ENCODE measurements at places on chromosomes 4 and X.

DNA sequence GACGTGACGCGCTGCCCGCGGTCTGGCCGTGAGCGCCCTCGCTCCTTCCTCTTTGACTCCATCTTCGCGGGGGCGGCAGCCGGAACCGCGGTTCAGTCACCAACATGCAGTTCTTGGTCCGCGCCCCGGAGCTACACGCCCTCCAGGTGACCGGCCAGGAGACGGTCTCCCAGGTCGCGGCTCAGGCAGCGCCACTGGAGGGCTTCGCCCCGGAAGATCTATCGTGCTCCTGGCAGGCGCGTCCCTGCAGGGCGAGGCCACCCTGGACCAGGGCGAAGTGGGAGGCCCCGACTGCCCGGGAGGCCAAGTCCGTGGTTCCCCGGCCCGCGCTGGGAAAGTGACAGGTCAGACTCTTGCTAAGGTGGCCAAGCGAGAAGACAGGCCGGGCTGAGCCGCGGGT lies 2.9 kb downstream of the TRIML2 start:
- no peak for DNase-seq

DNA sequence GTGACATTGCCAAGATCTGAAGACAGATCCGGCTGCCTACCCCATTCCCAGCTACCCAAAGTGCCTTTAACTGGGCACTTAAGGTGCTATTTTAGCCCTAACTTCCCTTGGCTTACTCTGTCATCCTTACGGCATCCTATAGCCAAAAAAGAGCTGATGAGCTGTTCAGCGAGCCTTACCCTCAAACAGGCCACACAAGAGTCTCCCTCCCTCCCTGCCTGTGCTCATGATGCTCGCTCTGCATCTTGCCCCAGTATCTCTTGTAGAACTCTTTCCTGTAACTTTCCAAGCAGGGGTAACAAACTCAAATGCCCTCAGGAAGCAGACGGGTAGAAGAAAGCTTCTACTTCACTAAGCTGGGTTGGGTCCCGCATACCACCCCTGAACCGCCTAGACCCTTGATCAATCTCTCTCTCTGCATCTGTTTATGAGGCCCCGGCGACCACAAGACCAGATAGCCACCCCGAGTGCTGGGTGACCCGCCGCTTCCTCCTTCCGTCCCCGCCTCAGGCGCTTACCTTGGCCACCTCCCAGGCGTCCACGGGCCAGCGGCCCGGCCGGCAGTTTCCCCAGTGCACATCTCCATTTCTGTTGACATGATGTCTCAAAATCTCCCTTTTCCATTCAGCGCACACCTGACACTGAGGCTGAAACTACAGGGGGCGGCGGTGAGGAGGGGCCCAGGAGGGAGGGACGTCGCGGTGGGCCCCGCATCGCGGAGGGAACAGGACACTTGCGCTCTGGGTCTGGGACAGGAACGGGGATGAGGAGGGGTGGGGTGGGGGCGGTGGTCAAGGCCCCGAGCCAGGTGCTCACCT lies 663 bp downstream of the CXorf38 start:
- DNase-seq, result peak; percentile 33

- no peak for DNase-seq
Measured at GRCh38 chrX:51024106-51024696, 113.7 kb downstream of the BMP15 start.

GRCh38 chr4:143296397-143297067 lies 40.1 kb upstream of the GAB1 start:
- no peak for DNase-seq

DNA sequence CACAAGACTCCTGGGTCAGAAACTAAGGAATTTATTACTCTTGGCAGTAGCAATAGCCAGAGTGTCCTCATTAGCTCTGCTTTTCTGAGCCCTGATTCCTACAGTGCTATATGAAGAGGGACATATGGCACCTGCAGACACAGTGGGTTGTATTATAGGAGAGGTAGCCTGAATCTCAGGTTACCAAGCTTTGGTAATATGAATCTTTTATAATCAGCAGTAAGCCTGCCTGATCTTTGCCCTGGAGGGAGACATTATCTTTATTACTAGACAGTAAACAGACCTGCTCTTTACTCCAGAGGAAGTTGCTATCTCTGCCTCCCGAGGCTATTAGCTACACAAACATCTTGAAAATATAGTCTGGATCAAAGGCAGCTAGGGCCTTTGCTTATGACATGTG lies 62.5 kb upstream of the HOPX start:
- DNase-seq, result no peak

DNA sequence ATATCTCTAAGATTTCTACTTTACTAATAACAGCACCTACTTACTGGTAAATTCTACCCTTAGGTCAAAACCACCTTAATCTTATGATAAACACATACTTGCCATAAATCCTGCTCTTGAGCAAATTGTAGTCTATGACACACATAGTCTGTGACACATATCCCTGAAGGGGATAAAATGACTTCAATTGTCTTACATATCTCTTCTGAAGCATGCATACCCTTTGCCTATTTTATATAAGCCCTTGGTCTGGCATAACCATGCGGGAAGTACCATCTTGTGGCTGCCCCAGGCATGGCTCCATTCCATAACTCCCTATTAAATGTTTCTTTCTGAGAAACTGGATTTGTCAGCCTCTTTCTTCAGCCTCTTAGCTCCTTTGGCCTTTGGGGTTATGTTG lies 248.9 kb downstream of the SLC7A11 start:
- no peak for DNase-seq

DNA sequence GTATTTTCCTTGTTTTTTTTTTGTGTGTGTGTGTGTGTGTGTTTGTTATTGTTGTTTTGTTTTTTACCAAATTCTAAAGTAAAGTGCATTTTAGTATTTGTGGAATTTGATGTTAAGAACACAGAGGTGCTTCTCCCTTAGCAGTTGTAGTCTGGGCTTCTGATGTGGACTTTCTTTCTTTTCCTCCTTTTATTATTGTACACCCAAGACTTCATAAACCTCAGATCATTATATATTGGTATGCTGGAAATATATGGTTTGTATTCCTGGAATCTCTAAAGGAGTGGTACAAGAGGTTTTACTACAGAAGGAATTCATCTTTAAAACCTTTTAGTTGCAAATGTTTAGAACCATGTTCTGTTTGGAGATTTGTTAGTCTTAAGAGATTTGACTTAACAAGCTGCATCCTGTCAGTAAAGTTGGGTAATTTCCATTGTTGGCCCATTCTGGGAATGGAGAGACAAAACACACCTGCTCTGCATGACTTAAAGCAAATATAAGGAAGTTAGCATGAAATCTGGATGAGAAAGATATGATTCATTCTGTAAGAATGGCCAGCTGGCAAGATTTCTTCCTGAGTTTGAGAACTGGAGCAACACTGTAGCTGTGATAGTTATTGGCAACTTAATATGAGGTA lies 64.0 kb downstream of the SMAD1 start:
- DNase-seq, result no peak

DNA sequence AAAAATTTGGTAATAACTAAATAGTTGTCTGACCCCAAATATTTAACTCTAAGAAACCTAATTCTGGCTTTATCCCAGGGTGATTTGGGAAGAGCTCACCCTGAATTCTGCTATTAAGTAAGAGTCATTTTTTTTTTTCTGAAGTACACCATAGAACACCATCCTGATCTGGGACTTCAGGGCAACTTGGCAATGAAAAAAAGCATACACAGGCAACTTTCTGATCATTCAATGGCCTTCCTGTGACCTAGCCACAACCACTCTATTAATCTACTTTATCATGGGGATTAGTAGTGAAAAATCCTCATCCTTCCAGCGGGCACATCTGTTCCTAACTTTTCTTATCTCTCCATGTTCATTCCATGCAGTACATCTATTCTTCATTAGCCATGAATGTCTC lies 333.2 kb upstream of the MAD2L1 start:
- DNase-seq, result no peak

GRCh38 chrX:15073313-15073712 lies 196.6 kb downstream of the ASB9 start:
- DNase-seq, result no peak

GRCh38 chr4:57099363-57099762 lies 10.8 kb downstream of the IGFBP7 start:
- no peak for DNase-seq

DNA sequence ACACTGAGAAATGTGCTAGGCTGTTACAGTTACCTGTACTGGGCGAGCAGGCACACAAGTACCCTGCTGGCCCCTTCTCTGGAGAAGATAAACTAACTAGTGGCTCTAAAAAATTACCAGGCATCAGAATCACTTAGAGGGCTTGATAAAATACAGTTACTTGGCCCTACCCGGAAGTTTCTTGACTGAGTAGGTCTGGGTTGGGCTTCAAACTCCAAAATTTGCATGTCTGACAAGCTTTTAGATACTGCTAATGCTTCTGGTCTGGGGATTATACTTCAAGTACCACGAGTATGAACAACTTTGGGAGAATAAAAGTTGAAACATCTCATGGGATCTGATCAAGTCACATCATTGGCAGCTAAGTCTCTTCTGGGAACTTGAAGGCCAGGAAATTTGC lies 30.8 kb downstream of the CEP135 start:
- DNase-seq, result no peak

- DNase-seq, result no peak
Measured at GRCh38 chrX:84729408-84729807, 227.2 kb upstream of the HDX start.

DNA sequence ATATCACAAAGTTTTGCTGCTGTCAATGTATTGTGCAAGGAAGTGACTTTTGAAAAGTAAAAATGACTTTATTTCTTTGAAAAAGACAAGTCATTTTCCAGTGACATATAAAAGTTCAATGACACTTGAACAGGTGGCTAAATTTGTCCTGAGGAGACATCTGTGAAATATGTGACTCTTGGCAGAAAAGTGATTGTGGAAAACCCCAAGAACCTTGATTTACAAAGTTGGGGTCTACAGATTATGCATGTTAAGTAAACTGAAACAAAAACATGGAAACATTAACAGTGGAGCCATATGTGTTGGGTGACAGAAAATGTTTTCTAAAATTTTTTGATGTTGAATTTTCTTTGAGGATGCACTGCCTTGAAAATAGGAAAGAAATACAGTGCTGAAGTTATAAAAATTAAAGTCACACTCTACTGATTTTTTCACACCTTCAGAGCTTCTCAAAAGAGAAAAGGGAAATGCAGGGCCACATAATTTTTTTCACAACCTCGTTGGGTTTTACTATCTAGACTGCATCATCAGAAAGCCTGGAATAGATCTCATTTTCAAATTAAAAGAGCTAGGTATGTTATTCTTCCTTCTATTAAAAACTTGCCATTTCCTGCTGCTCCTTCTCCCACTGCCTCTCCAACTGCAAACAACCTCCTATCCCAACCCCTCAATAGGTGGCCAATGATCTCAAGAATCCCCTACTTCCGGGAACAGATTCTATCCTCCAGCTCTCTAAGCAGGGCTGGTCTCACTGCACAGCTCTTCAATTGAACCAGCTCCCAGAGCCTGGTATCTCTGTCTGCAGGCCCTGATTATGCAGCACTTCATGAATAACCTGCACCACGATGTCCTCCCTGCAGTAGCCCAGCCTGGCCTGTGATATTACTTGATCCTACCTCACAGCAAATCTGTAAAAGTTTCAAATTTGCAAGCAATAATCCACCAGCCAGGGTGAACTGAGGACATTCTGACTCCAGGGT lies 570.8 kb upstream of the CPEB2 start:
- DNase-seq, result no peak

DNA sequence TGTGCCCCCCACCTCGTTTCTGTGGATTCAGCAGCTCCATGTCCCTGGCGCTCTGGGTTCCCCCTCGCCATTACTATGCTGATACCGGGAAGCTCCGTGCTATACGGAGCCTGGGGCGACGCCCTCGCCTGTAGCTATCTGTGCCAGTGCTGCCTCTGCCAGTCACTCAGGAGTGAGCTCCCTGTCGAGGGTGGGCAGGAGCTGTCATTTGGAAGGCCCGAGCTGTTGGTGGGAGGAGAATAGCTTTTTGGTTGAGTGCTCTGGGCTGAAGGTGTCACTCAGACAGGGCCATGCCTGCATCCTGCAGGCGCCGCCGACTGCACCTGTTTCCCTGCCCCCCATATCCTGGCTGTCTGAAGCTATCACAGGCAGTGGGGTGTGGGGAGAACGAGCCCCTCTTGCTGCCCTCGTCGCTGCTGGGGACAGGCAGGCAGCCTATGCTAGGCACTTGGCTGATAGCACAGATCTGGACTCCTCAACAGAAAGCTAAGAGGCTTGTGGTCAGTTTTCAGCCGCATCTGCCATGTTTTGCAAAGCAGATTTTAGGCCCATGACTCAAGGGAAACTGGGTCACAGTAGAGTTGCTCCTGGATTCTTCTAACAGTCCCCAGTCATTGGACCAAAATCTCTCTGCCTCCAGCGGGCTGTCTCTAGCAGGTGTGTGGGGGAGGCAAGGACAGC lies 31.8 kb downstream of the CPLX1 start:
- no peak for DNase-seq

- no peak for DNase-seq
Measured at GRCh38 chr4:150173432-150173861, 95.2 kb downstream of the DCLK2 start.

DNA sequence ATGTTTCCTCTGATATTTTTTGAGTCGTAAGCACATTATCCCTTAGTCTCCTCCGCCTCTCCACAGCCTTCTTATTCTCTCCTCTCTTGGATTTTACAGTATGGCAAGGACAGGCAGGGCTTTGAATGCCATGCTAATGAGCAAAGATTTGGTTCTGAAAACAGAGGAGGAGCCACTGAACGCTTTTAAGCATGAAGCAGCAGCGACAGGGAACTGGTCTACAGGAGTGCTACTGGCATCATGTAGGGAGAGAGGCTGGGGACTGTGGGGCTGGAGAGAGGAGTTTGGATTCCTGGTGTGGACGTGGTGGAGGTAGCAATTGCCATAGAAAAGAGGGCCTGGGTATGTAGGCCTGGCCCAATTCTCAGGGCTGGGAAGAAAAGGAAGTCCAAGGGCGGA lies 4.6 kb upstream of the CD99L2 start:
- DNase-seq, result no peak

DNA sequence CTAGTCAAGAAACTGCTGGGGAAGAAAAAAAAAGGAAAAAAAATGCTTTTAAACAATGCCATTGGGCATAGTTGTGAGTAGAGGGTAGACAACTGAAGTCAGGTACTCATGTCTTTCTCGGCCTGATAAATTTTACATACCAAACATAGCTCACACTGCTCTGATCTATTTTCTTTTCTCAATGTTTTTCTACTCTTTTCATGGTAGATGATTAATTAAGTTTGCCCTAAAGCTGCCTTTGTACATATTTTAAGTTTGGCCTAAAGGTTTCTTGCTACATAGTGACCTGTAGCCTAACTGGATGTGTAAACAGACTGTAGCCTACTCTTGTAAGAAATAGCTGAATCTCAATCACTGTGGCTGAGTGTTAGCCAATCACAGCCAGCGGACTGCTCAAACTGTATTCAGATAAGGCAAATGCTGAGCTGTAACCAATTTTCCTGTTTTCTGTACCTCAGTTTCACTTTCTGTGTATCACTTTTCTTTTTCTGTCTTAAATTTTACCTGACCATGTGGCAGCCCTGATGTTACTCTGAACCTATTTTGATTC lies 121.0 kb downstream of the PCDH10 start:
- DNase-seq, result no peak

DNA sequence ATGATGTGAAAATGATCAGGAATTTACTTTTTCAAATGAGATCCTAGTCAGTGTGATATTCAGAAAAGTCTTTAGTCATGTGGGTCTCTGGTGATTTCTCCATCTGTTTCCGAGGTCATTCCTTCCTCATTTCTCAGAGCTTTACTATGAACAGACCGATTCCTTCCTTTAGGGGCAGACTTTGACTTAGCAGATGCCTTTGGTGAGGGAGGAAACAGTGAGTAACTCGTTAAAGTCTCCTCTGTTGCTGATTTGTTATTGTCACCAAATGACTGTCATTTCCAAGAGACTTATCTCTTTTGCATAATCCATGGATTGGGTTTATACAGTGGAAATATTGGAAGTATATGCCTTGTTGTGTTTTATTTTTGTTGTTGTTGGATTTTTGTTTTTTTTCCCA lies 76.2 kb upstream of the CD99 start:
- no peak for DNase-seq

- DNase-seq, result no peak
Measured at GRCh38 chr4:123952530-123953274, 556.1 kb downstream of the SPRY1 start.
